Activated T-cell treated with anti-CD3 and anti-CD28 coated beads, Interleukin-2, amount 50 U/mL, for 24 hours (primary cell): ENCODE measurements at places on chromosomes 3 and 15.

GRCh38 chr3:18238746-18239331 lies 186.3 kb downstream of the SATB1 start:
- DNase-seq = no peak

DNA sequence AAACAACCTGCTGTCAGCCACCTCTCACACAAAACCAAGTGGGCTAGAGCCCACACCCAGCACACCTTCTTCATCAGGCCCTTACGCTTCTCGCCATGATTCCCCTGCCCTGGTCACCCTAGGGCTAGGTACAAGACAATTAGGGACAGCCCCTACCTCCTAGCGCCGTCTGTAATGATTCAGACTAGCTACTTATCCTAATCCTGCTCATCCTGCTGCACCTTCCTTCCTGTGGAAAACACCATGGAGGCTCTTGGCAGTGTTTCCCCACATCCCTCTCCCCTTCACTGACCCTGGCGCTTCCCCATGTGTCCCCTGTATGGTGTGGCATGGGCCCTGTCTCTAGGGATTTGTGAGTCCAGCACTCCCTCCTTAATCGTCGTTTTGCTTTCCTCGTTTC lies 39.6 kb upstream of the ICE2 start:
- no peak for DNase-seq

- DNase-seq = no peak
These were observed 22.2 kb upstream of the ZNF80 start for GRCh38 chr3:114259566-114259965.

- no peak for DNase-seq
These were observed 27.8 kb downstream of the DUSP7 start for GRCh38 chr3:52028572-52028971.

DNA sequence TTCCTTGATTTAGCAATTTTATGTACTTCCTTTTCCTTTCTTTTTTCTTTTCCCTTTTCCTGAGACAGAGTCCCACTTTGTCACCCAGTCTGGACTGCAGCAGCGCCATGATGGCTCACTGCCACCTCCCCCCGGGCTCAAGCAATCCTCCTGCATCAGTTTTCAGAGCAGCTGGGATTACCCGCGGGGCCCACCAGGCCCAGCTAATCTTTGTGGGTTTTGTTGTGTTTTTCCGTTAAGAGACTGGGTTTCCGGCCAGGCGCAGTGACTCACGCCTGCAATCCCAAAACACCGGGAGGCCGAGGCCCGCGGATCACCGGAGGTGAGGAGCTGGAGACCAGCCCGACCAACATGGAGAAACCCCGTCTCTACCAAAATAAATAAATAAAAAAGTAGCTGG lies 17.7 kb downstream of the GOLGA8S start:
- DNase-seq = no peak

DNA sequence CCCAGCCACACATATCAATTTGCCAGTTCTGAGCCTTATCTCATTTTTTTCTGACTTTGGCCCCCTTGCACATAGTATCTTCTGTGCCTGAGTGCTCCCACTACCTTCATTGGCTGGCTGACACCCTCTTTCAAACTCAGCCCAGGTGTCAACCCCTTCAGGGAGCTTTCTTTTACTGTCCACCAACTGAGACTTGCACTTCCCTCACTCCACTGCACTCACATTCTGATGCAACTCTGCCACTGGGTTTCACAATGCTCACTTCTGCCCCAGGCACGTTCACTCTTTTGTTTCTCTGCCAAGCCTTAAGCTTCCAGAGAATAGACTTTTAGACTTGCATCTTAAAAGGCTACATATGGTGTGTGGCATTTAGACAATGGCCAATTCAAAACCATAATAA lies 101.5 kb upstream of the CBLB start:
- DNase-seq = no peak
